Epithelial cell of alveolus of lung (primary cell): ENCODE measurements at places on chromosomes 6 and 20. TPM values are rescaled to one million over a fixed set of nuclear protein-coding genes. Genes with fewer than 3 reads are reported as not detected.

Gene CTAGE9
- not detected in 2 replicates for total RNA-seq

Gene C6orf58
- total RNA-seq, result not detected in 2 replicates

Gene RING1
- 17.8 and 22.0 TPM in 2 replicates for total RNA-seq

Gene C6orf15
- 0.65 TPM in 1 of 2 replicates, not detected in the other for total RNA-seq

Gene SLC22A16
- total RNA-seq, result not detected in 2 replicates
